ENCODE measurements at places on chromosomes 5 and 9.

GRCh38 chr9:14316602-14317300 is 2.8 kb upstream of the NFIB start:
- no peak for DNase-seq

DNA sequence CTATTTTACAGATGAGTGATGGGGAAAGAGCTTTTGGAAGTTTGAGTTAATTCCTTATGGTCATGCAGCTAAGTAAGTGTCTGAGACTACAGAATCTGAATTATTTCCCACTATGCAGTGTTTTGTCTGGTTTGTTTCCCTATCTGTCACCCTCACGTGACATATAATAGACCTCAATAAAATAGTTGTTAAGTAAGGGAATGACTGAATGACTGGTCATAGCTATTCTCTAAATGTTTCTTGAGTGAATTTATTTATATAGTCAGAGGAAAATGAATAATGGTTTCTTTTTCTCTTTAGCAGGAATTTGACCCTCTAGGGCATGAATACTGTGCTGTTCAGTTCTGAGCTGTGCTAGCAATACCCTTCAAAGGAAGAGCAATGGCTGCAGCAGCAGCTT is 10.3 kb downstream of the TRIM32 start:
- no peak for DNase-seq

GRCh38 chr9:131923132-131923671 is 156.5 kb downstream of the MED27 start:
- DNase-seq: no peak

- no peak for DNase-seq
Measured at GRCh38 chr5:68710514-68710913, 383.3 kb upstream of the SLC30A5 start.

DNA sequence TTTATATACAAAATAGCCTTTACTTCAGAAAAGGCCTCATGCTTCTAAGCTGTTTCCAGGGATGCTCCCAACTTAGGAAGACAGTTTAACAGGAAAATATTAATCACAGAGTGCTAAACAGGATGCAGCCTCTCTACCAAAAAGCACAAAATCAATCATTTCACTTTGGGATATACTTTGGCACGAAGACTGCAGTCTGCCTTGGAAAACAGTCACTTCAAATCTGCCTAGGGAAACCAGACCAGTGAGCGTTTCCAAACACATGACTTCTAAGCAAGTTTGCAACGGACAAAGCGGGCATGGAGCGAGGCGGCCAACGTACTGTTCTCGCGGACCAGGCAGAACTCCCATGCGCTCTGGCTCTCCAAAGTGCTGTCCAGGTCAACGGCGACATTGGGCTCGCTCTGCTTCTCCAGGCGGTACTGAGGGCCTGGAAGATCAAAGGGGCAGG is 201.0 kb downstream of the MAPKAP1 start:
- no peak for DNase-seq

DNA sequence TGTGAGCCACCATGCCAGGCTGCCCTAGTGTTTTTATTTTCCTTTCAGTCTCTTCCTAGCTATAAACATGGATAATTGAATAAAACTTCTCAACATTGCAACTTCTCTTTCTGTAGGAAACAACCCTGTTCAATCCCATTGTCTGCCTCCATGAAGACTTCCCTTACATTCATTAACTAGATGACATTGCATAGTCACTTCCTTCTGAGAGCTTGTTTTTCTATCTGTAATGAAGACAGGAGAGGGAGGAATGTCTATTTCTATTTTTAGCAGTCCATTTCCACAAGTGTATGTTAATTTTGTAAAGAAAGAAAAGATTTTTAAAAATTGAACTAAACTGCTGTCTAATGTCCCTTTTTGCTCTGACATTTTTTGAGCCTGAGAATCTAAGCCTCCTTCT is 55.6 kb upstream of the MELK start:
- no peak for DNase-seq

DNA sequence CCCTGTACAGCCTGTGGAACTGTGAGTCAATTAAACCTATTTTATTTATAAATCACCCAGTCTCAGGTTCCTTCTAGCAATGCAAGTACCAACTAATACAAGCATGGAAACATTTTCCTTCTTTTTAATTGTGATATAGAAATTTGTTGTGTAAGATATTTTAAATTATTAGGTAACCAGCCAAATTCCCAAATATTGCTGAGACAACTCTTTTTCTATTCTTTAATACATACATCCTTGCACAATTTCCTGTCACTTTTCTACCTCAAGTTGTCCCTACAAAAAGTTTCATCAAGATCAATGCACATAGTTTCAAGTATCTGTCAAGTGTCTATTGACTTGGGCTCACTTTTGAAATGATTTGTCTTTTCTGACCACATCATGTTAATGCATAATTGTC is 488.6 kb downstream of the ACTL7B start:
- DNase-seq: no peak

GRCh38 chr5:157578079-157578780 is 2.7 kb upstream of the ADAM19 start:
- no peak for DNase-seq

GRCh38 chr5:78008356-78008967 is 232.3 kb upstream of the TBCA start:
- DNase-seq: no peak

DNA sequence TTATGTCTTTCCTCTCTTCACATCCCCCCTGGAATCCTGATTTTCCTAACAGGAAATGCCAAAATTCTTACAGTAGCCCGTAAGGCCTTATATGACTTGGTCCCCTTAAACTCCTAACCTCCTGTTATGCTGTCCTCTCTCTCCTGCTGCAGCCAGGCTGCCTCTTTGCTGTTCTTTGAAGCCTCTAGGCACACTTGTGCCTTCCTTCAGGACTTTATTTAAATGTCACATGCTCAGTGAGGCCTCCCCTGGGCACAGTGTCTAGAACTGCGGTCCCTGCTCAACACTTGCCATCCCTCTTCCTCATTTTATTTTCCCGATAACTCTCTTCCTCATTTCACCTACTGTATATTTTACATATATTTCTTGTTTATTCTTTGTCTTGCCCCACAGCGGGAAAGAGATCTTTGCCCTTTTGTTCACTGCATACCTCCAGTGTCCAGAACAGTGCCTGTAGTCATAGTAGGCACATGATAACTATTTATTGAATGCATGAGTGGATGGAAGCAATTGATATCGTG is 5.5 kb upstream of the SHB start:
- no peak for DNase-seq

DNA sequence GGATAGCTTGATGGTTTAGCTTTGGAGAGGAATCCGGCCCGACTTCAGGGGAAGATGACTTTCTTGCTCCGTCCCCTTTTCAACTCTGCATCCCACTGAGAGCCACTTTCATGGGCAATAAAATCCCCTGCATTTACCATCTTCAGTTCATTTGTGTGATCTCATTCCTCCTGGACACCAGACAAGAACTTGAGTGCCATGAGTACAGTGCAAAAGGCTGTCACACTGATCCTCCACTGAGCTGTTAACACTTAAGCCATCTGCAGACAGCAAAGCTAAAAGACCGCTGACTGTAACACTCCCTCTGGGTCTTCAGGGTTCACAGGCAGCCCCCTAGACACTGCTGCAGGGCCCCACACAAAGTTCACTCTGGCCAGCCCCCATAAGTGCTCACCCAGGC is 48.3 kb upstream of the TCERG1 start:
- DNase-seq: no peak

DNA sequence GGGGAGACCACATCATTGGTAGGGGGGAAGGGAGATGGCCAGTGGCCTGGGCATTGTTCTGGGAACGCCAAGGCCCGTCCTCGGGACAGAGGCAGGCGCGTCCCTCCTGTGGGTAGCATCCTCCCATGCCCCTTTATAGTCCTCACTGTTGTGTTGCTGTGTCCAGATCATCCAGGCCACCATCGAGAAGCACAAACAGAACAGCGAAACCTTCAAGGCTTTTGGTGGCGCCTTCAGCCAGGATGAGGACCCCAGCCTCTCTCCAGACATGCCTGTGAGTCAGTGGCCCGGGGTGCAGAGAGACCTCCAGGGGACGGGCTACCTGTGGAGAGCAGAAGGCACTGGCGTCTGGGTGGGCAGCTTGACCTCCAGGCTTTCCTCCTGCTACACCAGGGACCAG is 38.4 kb upstream of the SUSD3 start:
- DNase-seq: no peak

GRCh38 chr5:168570490-168571328 is 8.5 kb downstream of the PANK3 start:
- DNase-seq: no peak

GRCh38 chr9:113219969-113220368 is 1.1 kb downstream of the FKBP15 start:
- no peak for DNase-seq

DNA sequence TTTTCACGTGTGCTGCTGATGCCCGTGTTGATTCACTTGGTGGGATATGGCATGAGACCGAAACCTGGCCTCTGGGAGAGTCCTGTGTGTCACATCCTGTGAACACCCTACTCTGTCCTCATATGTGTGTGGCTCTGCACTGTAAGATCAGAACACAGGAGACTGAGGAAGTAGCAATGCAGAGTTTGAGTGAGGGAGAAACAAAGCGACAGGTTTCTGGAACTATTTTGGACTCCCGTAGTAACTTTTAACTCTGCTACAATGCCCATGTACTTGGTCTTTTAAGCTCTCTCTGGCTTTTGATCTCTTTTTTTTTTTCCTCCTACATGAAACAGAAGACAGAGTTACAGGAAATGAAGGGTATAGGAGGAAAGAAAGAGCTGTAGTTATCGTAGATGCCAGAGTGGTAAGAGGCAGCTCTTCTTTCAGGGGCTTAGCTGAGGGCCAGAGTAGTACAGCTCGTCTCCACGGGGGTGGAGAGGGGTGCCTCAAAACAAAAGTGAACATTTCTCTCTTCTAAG is 26.6 kb downstream of the GRAMD2B start:
- peak; percentile 51 for DNase-seq

GRCh38 chr5:107455111-107455544 is 215.6 kb downstream of the EFNA5 start:
- no peak for DNase-seq

- no peak for DNase-seq
Measured at GRCh38 chr5:82308416-82308815, 30.3 kb upstream of the RPS23 start.
